ENCODE measurements at places on chromosomes 4 and X.

DNA sequence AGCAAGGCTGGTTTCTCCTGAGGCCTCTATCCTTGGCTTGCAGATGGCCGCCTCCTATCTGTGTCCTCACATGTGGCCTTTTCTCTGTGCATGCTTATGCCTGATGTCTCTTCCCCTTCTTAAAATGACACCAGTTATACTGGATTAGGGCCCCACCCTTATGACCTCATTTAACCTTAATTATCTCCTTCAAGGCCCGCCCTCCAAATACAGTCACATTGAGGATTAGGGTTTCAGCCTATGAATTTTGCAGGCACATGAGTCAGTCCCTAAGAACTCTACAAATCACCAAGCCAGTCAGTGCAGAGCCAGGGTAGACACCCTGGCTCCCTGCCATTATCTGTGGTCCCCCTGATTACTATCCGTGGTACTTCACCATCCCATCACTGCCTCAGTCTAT is 51.6 kb downstream of the MAML3 start:
- DNase-seq, result peak; percentile 59

DNA sequence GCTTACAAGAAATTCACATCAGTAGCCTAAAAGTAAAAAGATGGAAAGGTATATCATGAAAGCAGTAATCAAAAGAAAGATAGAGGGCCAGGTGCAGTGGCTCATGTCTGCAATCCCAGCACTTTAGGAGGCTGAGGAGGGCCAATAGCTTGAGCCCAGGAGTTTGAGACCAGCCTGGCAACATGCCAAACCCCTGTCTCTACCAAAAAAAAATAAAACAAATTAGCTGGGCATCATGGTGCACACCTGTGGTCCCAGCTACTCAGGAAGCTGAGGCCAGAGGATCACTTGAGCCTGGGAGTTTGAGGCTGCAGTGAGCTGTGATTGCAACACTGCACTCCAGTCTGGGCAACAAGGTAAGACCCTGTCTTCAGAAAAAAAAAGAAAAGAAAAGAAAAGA is 55.5 kb downstream of the GSPT2 start:
- DNase-seq, result no peak

GRCh38 chr4:38354421-38354820 is 309.6 kb upstream of the KLF3 start:
- DNase-seq, result no peak

GRCh38 chrX:151996347-151996746 is 21.9 kb upstream of the GABRE start:
- DNase-seq, result no peak

DNA sequence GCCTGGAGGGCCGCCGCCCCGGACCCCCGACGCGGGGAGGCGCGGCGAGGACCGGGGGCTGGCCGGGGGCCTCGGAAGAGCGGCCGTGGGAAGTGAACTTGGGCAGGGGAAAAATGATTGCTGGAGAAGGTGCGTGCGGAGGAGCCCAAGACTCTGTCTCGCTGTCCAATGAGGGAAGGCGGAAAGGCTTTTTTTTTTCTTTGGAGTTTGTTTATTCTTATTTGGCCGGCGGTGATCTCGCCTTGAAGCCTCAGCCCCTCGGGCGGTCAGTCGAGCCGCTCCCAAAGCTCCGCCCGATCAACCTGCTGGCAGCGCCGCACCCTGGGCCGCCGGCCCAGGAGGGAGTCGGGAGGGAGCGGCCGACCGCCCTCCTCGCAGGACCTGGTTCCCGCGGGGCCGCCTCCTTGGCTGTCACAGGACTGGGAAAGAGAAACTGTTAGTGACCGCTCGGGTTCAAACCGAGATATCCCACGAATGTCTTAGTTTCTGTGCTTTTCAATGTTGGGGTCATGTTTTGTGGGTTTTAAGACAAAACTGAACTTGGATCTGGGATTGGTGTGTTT is 2.5 kb downstream of the CPEB2 start:
- DNase-seq, result peak; percentile 63

Measured in hematopoietic multipotent progenitor cell treated with erythropoietin and hydrocortisone succinate and interleukin-3 and kit ligand, for 15 days (in vitro differentiated cells).